Ascending aorta (tissue), 2 donors: ENCODE measurements at places on chromosomes 7 and 10. TPM values are rescaled to one million over a fixed set of nuclear protein-coding genes. Genes with fewer than 3 reads are reported as not detected.
A peak's percentile ranks its signal among the peaks of the same experiment; 100 is the strongest.

- no peak for DNase-seq
- no peak overlapping the region for H3K4me3 ChIP-seq
- no peaks in the 10 kb centered on the region for H3K27me3 ChIP-seq
- H3K27ac ChIP-seq: no peak overlapping the region
- no peaks in the 10 kb centered on the region for H3K36me3 ChIP-seq
Observed at GRCh38 chr7:123598657-123599056, 3.0 kb upstream of the ASB15 start.

DNA sequence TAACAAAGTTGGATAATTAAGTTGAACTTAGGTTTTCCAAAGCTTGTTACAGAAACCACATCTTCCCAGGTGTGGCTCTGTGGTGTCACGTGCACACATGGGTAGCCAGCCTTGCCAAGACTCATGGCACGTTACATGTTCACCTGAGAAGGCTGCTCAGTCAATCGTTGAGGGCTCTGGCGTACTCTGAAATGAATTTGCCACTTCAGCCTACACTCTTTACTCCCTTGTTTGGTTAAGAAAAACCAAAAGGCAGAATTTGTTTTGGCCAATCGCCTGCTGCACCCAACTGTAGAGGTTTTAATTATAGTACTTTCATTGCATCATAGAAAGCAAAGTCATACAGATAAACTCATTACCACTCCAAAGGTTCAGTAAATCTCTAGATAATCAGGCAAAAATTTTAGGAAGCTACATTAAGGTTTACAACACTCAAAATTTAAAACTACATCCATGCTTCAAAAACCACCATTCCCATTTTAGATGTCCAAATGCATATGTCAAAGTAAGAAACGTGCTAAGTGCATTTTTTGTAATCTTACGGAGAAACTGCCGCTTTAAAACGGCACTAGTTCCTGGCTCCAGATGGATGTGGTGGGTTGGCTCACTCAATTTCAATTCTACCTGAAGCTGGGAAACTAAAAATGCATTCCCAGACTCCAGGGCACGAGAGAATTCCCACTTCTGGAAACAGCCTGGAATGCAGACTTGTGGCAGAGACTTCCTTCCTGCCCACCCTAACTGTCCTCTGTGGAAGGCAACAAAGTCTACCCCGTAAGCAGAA lies 88.4 kb downstream of the DIP2C start:
- H3K4me3 ChIP-seq: peak overlapping the region; percentile 2
- peaks cover 52% of the 10 kb centered on the region for H3K4me1 ChIP-seq
- H3K36me3 ChIP-seq: no peaks in the 10 kb centered on the region
- DNase-seq: no peak
- peak overlapping the region; percentile 95 for H3K27ac ChIP-seq

DNA sequence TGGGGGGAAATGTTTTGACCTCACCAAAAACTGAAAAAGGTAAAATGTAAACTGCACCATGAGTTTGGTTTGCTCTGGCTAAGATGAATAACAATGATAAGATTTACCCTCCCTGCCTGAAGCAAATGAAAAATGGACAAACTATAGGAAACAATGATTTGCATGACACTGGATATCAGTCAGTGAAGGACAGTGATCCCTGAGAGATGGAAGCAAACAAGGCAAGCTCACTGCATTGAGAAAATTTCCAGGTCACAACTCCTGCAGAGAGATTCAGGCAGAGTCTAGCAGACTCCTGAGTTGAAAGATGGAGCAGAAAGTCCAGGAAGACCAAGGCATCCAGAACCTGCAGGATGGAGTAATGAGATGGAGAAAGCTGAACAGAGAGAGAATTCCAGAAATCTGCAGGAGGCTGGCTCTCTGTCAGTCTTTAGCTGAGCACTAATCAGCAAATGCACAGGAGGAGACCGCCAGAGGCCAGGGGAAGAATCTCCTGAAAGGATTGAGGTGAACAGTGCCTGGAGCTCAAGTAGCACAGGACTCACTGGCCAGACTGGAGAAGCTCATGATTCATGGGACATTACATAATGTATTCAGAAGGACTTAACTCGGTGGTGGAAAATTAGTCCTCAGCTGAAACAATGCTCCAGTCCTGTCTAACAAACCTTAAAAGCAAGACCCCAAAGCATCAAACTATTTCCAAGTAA lies 51.2 kb upstream of the PALS2 start:
- H3K27me3 ChIP-seq: no peaks in the 10 kb centered on the region
- H3K36me3 ChIP-seq: no peaks in the 10 kb centered on the region
- no peaks in the 10 kb centered on the region for H3K4me1 ChIP-seq
- no peak overlapping the region for H3K4me3 ChIP-seq

DNA sequence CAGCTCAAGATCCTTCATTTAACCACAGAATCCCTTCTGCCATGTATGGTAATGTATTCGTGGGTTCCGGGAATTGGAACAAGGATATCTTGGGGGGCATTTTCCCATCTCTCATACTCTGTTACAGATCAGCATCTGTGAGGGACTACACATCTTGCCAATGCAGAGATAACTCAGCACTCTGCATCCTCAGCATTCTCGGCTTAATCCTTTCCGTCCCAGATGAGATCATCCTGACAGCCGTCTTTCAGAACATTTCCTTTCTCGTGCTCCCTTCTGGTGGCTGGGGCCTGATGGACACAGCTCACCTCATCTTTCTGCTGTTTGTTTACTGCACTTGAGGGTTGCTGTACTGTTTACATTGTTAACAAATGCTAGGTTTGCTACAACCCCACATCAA lies 25.3 kb downstream of the FKBP6 start:
- DNase-seq: no peak
- no peaks in the 10 kb centered on the region for H3K27me3 ChIP-seq
- no peaks in the 10 kb centered on the region for H3K4me1 ChIP-seq
- H3K27ac ChIP-seq: no peak overlapping the region

DNA sequence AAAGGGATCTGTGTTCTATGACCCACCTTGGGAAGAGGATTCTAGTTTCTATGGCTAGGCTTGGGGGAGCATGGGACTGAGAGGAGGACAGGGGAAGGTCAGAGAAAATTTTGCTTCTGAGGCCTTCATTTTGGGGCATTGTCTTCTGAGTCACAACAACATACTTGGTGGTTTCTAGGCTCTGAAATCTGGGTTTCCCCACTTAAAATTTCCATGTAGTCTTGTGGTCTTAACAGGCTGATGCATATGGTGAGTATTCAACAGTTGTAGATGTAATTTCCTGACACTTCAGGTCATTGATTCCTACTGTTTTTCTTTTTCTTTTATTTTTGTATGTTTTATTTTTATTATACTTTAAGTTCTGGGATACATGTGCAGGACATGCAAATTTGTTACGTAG lies 88.5 kb downstream of the ANKRD7 start:
- no peak overlapping the region for H3K27ac ChIP-seq
- H3K36me3 ChIP-seq: no peaks in the 10 kb centered on the region
- no peak overlapping the region for H3K4me3 ChIP-seq
- DNase-seq: no peak

DNA sequence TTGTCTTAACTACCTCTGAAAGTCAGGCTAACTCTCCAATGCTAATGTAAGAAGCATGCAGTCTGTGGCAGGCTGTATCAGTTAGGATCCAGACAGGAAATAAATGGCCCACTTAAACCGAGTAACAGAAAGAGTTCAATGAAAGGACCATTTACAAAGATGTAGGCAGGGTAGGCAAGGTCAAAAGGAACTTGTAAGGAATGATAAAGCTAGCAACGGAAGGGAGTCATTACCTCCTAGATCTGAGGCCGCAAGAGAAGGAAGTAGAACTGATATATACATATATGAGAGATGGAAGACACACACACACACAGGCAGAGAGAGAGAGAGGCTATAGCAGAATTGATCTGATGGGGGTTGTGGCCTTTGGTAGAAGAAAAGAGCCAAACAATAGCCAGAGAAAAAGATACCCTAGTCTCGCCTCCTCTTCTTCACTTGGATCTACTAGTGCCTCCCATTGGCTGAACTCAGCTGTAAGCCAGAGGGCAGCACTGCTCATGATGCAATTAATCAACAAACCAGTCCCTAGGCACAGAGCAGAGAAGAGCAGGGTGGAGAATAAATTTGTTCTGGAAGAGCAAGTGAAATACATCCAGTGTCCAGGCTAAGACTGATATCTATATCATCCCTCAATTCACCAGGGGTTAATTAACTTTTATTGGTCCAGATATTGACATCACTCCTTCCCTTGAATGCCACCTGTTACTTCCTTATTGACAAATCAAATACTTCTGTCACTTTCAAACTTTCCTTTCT lies 91.2 kb downstream of the LSMEM1 start:
- no peak overlapping the region for H3K4me3 ChIP-seq
- no peak for DNase-seq
- no peaks in the 10 kb centered on the region for H3K4me1 ChIP-seq

DNA sequence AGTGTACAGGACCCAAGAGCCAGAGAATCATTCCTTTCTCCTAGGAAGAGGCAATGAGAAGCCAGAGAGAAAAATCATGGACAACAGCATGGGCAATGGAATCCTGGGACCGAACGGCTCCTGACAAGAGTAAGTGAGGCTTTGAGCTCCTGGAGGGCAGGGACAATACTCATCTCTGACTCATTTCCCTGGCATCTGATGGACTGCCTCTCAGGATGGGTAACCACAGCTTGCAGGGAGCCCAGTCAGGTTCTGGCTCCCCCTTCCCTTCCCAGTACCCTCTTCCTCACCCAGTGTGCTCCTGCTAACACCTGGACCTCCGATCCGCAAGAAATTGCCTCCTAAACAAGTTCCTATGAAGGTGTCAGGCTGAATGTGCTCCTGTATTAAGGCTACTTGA lies 51.2 kb upstream of the SORCS3 start:
- H3K36me3 ChIP-seq: no peaks in the 10 kb centered on the region
- DNase-seq: no peak
- H3K27me3 ChIP-seq: no peaks in the 10 kb centered on the region
- H3K4me1 ChIP-seq: no peaks in the 10 kb centered on the region

GRCh38 chr10:115918812-115919211 lies 354.2 kb downstream of the GFRA1 start:
- H3K36me3 ChIP-seq: no peaks in the 10 kb centered on the region
- H3K27me3 ChIP-seq: no peaks in the 10 kb centered on the region
- no peak overlapping the region for H3K27ac ChIP-seq
- no peak for DNase-seq
- no peak overlapping the region for H3K4me3 ChIP-seq

ABCB1 gene
- total RNA-seq: 5.5 TPM

IRF5 gene
- not detected for total RNA-seq

GIMAP7 gene
- total RNA-seq: 9.4 TPM

HOGA1 gene
- total RNA-seq: 2.6 TPM

ELOVL3 gene
- not detected for total RNA-seq
